ENCODE measurements at places on chromosomes 1 and 21. TPM values are rescaled to one million over a fixed set of nuclear protein-coding genes. Genes with fewer than 3 reads are reported as not detected.

GRCh38 chr1:190212450-190212849 is 265.2 kb downstream of the BRINP3 start:
- H3K4me1 ChIP-seq, result no peaks in the 10 kb centered on the region
- H3K27ac ChIP-seq, result no peak overlapping the region
- no peaks in the 10 kb centered on the region for H3K27me3 ChIP-seq
- no peak for DNase-seq

DNA sequence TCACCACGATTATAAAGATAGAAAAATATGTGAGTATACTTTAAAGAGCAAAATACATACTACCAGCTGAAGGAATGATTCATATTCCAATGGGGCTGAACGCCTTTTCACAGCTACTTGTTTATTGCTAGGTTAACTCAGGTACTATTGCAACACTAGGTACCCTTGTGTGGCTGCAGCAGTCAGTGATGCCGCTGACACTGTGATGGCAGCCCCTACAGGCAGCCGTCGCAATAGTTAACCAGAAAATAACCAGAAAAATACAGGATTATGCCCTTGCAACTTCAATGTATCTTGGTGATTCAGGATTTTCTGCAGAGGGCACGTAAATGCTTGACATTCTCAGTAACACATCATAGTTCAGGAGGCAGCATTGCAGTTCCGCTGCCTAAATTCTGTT is 1.6 kb upstream of the MARK1 start:
- no peak for DNase-seq
- peaks cover 45% of the 10 kb centered on the region for H3K4me1 ChIP-seq
- no peaks in the 10 kb centered on the region for H3K36me3 ChIP-seq
- no peak overlapping the region for H3K27ac ChIP-seq
- no peak overlapping the region for H3K4me3 ChIP-seq
- no peaks in the 10 kb centered on the region for H3K27me3 ChIP-seq

DNA sequence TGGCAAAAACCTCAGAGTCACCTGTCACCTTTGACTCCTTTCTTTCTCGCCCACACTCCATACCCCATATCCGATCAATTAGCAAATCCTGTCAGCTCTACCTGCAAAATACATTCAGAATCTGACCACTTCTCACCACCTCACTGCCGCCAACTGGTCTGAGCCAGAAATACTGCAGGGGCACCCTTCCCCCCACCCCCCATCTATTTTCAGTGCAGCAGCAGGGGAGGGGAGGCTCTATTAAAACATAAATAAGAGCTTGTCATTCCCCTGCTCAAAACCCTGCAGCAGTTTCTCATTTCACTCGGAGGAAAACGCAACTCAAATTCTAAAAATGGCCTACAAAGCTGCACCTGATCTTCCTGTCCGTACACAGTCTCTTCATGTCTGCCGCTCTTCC is 3.9 kb downstream of the PKLR start:
- no peak for DNase-seq
- no peak overlapping the region for H3K4me3 ChIP-seq
- no peak overlapping the region for H3K27ac ChIP-seq
- no peaks in the 10 kb centered on the region for H3K4me1 ChIP-seq
- no peaks in the 10 kb centered on the region for H3K36me3 ChIP-seq

- no peaks in the 10 kb centered on the region for H3K36me3 ChIP-seq
- H3K4me3 ChIP-seq, result no peak overlapping the region
- no peaks in the 10 kb centered on the region for H3K27me3 ChIP-seq
- DNase-seq, result no peak
- H3K4me1 ChIP-seq, result no peaks in the 10 kb centered on the region
Measured at GRCh38 chr1:16026723-16027484, 5.1 kb downstream of the CLCNKA start.

- no peak for DNase-seq
- no peaks in the 10 kb centered on the region for H3K27me3 ChIP-seq
- peaks cover 99% of the 10 kb centered on the region for H3K4me1 ChIP-seq
- H3K27ac ChIP-seq, result peak overlapping the region; percentile 99
- H3K36me3 ChIP-seq, result peaks cover 16% of the 10 kb centered on the region
- H3K4me3 ChIP-seq, result no peak overlapping the region
Measured at GRCh38 chr1:42935971-42936308, 22.7 kb downstream of the SLC2A1 start.

The SH2D1B gene
- total RNA-seq, result not detected

Measured in PC-9 (cell line).